ENCODE measurements at places on chromosomes 6 and 20.

- DNase-seq: no peak
These were observed 109.1 kb downstream of the TFAP2B start for GRCh38 chr6:50927800-50928199.

DNA sequence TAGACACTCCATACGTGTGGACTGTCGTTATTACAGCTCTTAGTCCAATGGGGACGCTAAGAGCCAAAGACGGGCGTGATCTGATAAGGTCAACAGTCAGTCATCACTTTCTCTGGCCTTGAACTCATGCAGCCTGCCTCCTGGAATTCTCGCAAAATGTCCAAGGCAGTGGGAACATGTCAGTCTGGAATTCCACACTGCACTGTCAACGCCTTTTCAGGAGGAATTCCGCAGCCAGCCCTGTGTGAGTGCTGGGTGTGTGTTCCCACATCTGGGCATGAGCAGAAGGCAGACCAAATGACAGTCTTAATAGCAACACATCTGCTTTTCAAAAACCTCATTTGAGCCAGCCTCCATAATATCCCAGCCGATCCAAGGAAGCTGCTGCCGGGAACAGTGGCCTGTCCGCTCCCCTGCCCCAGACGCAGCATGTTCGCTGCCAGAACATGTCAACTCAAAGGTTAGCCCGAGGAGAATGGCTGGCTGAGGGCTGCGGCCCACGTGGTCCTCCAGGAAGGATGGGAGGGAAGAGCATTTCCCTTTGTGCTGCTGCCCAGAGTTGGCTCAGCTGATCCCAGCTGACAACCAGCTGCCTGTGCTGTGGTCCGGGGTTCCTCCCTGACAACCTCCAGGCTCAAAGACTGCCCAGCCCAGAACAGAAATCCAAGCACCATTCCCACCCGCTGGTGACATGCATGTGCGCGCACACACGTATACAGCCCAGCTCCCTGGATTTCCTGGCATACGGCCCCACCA, 103.1 kb downstream of the SULF2 start:
- no peak for DNase-seq

- DNase-seq: no peak
These were observed 9.1 kb upstream of the ZNFX1 start for GRCh38 chr20:49286689-49287551.

DNA sequence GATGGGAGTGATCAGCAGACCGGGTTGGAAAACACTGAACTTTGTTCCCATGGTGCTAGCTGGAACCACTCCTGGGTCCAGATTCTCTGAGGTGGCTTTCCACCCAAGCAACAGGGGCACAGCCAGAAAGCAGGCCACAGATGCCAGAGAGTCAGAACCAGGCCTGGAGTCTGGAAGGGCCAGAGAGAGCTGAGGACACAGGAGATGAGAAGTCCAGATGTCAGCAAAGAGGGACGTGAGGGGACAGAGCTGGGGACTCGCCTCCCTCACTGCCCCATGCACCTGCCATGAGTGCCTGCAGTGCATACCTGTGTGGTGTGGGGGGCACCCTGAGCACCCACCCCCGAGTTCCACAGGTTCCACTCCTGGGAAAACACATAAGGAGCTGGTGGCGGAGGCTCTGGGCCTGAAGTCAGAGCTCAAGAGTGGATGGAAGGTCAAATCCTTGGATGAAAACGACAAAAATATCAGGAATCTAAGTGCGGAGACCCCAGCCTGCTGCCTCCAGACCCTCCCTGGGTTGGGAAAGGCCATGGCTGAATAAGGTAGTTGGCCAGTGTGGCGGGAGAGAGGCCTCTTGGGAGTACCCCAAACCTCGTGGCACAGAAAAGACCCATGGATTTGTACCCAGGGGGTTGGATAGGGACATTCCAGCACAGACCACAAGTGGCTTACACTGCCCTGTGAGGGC, 224.2 kb downstream of the SYNDIG1 start:
- DNase-seq: no peak

- DNase-seq: no peak
These were observed 3.7 kb upstream of the FUCA2 start for GRCh38 chr6:143515061-143515760.

- no peak for DNase-seq
These were observed 152.1 kb upstream of the STMND1 start for GRCh38 chr6:16949716-16950115.

GRCh38 chr6:50112981-50113857, 63.5 kb upstream of the DEFB112 start:
- no peak for DNase-seq

DNA sequence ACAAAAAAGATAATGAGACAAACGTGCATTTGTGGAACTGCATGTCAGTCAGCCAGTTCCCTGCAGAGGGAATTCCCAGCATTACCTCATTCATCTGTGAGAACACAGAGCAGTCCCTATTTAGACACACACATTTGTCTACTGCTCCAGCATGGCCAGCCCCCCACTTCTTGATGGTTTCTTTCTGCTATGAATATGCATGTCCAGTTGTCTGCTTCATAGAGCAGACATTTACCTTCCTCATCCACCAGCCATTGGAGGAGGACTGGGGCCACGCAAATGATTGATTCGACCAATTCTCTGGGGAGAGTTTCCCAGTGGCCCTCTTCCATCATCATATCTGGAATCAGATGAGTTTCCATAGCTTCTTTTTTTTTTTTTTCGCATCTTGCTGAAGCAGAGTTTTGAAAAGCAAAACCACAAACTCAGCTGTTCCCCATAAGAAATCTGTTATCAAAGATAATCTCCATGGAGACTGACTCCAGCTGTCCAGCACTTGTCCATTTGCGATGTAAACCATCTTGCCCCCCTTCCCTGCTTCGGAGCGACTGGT, 11.8 kb downstream of the ENPP1 start:
- no peak for DNase-seq

DNA sequence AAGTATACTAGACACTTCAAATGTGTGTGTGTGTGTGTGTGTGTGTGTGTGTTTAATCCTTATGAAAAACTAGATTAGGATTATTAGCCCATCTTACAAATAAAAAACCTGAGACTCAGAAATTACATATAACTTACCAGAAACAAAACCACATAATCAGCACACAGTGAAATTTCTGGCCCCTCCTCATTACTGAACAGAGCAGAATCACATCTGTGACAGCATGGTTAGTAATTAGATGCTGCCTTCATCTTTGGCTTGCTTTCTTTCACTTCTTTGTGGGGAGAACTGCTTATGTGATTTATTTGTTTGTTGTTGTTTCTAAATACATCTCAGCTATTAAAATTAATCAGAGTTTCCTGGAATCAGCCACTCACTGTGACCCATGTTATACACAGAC, 267.1 kb downstream of the TENT5A start:
- no peak for DNase-seq

DNA sequence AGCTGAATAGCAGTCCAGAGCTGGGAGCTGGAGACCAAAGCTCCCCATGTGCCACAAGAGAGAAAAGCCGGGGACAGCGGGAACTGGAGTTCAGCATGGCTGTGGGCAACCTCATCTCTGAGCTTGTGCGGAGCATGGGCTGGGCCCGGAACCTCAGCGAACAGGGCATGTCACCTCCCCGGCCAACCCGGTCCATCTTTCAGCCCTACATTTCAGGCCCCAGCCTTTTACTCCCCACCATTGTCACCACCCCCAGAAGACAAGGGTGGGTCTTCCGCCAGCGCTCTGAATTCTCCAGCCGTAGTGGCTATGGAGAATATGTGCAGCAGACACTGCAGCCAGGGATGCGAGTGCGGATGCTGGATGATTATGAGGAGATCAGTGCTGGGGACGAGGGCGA, 4.0 kb downstream of the CUL9 start:
- no peak for DNase-seq

GRCh38 chr20:44008806-44009678, 94.4 kb downstream of the TOX2 start:
- DNase-seq: no peak

DNA sequence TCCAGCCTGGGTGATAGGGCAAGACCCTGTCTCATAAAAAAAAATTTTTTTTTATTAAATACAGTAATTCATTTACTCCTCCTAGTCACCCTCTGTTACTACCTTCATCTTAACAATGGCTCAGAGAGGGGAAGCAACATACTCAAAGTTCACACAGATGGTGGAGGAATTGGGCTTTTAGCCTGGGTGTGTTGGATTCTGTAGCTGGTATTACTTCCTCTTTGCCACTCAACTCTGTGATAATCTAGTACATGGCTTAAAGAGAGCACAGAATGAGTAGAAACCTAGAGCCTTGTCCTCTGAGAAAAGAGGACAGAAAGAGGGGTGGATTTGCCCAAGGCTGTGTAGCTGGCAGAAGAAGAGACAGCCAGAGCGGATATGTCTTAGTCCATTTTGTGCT, 96.6 kb downstream of the DLGAP4 start:
- DNase-seq: no peak

- no peak for DNase-seq
These were observed 9.8 kb upstream of the ELOVL5 start for GRCh38 chr6:53358440-53359094.

- no peak for DNase-seq
These were observed 2.5 kb upstream of the SPATS1 start for GRCh38 chr6:44339763-44340625.

- no peak for DNase-seq
These were observed 16.6 kb downstream of the NRSN2 start for GRCh38 chr20:363319-364078.

GRCh38 chr20:36181934-36182603, 27.5 kb downstream of the EPB41L1 start:
- no peak for DNase-seq

DNA sequence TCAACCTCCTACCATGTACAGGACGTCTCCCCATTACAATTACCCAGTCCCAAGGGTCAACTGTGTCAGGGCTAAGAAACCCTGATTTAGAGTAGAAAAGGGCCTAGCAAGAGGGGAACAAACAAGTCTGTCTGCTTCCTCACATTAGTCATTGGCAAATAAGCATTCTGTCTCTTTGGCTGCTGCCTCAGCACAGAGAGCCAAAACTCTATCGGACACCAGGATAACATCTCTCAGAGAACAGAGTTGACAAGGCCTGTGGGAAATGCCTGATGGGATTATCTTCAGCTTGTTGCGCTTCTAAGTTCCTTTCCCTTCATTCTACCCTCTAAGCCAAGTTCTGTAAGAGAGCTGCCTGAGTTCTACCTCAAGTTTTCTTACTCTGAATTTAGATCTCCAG, 19.0 kb upstream of the VSX1 start:
- no peak for DNase-seq

DNA sequence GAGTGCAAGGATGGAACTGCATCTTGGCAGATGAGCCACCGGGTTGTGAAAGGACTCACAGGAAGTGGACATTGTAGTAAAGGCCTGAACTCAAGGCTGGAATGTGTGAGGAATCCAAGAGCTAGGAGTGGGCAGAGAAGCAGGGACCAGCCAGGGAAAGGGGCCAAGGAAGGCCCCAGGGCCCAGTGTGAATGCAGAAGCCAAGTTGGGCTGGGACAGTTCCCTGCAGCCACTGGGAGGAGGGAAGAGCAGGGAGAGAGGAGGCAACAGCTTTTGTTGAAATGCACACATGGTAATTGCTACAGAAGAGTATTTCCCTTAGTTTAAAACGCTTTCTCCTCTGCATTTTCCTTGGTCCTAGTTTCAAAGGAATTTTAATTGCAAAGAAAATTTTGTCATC, 34.6 kb downstream of the CDH22 start:
- DNase-seq: no peak

DNA sequence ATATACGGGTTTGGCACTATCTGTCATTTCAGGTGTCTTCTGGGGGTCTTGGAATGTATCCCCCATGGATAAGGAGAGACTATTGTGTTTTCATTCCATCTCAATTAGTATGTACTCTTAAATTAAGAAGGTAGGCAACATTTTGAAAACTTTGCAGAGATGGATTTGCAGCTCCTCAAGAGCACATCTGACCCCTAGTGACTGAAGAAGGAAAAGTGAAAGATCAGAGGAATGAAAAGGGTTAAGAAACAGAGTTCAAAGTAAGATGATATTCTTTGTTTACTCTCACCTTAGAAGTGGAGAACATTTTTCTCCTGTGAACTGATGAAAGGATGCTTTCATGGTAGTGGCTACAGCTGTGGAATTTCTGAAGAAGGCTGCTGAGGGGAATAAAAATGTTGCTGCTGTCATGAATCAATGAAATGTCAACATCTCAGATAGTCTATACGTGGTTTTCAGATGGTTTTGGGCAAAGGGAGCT, 41.5 kb downstream of the SH3BGRL2 start:
- no peak for DNase-seq

DNA sequence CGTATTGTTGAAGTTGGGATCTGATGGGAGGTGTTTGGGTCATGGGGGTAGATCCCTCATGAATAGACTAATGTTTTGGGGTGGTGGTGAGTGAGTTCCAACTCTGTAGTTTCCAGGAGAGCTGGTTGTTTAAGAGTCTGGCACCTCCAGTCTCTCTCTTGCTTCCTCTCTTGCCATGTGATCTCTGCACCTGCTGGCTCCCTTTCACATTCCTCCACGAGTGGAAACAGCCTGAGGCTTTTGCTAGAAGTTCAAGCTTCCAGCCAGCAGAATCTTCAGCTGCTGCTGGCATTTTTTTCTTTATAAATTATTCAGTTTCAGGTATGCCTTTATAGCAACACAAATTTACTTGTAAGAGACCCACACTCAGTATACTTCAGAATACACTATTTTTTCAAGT, 1021.6 kb downstream of the EYS start:
- no peak for DNase-seq

DNA sequence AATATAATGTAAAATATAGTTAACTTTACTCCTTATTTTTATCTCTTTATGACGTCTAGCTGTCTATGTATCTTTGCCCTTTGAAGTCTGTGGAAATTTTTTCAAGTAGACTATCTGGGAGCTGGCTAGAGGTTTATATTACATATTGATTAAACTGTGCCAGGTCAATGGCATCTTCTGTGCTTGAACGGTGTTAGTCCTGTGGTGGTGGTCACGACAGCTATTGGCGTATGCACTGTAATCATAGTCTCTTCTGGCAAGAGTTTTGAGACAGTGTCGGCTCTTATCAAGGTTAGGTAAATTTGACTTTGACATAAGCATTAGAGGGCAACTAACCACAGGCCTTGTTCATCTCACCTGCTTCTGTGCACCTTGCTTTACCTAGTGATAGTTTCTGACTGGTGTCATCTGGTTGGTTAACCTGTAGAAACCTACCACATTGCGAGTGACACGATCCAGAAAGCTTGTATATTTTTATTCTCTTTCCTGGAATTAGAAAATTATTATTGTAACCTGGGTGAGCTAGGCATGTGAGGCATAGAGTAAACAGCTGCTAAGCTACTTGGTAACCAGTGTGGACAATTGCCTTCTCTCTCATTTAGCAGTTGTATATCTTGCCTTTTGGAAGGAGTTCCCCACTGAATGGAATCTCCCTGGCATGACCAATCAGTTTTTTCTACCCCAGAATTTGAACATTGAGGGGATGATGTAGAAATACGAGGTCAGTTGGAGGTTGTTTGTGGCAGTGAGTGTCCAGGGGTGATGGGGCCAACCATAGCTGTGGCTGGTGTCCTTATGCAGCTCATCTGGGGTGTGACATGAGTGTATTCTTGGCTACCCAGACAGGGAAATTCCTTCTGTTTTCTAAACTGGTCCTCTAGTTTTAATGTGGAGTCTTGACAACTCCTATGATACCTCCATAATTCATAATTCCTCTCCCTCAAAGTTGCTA, 45.9 kb downstream of the SH3BGRL2 start:
- no peak for DNase-seq

- DNase-seq: no peak
These were observed 325.1 kb downstream of the SOX4 start for GRCh38 chr6:21918666-21919065.

GRCh38 chr20:51347831-51348230, 194.7 kb downstream of the NFATC2 start:
- no peak for DNase-seq
